ENCODE measurements at places on chromosomes 1 and 21. TPM values are rescaled to one million over a fixed set of nuclear protein-coding genes. Genes with fewer than 3 reads are reported as not detected.

The TMEM82 gene
- total RNA-seq = not detected

The COQ8A gene
- 57.0 TPM for total RNA-seq

The GPR3 gene
- total RNA-seq = 1.3 TPM

The FCGR1A gene
- 30.2 TPM for total RNA-seq

The DCST1 gene
- not detected for total RNA-seq

The TRIM45 gene
- total RNA-seq = 7.7 TPM

The SPATA1 gene
- 3.7 TPM for total RNA-seq

The PRR9 gene
- not detected for total RNA-seq

The TSNAX gene
- 54.5 TPM for total RNA-seq

The SPATA45 gene
- 2.7 TPM for total RNA-seq

The CFHR2 gene
- not detected for total RNA-seq

The S100A8 gene
- 63.1 TPM for total RNA-seq

The UBR4 gene
- 188 TPM for total RNA-seq

The FNDC5 gene
- 29.4 TPM for total RNA-seq
